Heart left ventricle (tissue), 16 donors: ENCODE measurements at places on chromosomes 4 and X.

DNA sequence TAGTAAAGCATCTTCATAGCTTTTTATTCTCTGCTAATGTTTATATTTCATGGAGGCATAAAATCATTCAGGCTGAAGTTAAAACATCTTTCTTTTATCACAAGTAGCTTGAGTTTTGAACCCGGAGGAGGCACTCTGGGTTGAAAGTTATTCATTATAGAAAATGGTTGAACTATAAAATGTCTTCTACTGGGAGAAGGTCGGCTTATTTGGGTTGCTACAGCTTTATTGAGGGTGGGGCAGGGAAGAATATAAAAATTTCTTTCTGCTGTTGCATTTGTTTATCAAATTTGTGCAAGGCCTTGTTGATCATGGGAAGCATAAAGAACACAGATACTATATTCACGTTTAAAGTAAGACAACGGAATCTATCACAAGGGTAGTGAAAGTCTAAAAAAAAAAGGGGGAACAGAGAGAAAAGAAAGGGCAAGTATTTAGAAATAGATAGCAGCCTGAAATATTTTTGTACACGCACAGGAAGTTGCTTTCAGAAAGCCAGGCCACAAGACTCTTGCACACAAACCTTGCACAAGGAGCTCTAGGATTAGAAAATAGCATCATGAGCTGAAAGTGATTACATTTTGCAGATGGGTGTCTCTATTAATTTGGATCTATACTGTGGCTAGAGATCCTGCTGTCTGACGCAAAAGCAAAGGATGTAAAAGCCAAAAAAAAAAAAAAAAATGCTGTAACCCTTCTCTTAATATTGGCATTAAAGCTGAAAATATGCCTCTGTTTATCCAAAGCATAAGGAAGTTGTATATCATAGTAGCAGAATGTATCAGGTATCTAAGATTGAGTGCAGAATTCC lies 37.2 kb upstream of the FAM9C start:
- no peak for DNase-seq

DNA sequence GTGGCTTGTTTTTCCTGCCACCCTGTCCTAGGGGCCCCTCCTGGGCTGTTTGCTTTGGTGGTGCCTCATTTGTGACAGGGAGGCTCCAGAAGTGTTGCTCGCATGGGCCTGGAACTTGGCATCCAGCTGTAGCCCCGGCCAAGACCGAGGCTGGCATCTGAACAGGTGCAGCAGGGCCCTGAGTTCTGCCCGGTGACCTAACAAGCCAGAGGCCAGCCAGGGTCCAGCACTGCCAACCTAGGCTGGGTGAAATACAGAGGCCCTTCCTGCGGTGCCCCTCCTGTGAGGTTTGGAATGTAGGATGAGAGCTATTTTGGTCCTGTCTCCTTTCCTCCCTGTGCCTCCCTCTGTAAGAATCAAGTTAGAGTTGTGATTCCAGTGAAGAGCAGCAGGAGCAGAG lies 58.5 kb downstream of the STARD8 start:
- no peak for DNase-seq

DNA sequence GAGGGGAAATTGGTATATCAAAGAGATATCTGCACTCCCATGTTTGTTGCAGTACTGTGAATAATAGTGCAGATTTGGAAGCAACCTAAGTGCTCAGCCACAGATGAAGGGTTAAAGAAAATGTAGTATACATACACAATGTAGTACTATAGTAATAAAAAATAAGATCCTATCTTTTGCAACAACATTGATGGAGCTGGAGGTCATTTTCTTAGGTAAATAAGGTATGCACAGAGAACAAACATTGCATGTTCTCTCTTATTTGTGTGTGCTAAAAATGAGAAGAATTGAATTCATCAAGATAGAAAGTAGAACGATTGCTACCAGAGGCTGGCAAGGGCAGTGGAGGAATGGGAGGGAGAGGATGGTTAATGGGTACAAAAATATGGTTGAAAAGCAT lies 117.9 kb upstream of the TRAM1L1 start:
- no peak for DNase-seq

- DNase-seq: no peak
These were observed 182.2 kb downstream of the PACRGL start for GRCh38 chr4:20882500-20882899.

- no peak for DNase-seq
These were observed 68.3 kb downstream of the ABLIM2 start for GRCh38 chr4:8090312-8090711.

- DNase-seq: no peak
These were observed 7.1 kb downstream of the ATP5ME start for GRCh38 chr4:666822-667544.

GRCh38 chr4:86398187-86398586 lies 38.3 kb upstream of the MAPK10 start:
- no peak for DNase-seq

GRCh38 chrX:102832661-102833060 lies 104.4 kb upstream of the RAB40AL start:
- no peak for DNase-seq

- no peak for DNase-seq
These were observed 76.6 kb downstream of the RPS3A start for GRCh38 chr4:151175754-151176631.

GRCh38 chr4:184201179-184201578 lies 16.5 kb downstream of the ENPP6 start:
- DNase-seq: no peak

- no peak for DNase-seq
These were observed 40.2 kb downstream of the ARHGAP10 start for GRCh38 chr4:147772056-147772455.
